ENCODE measurements at places on chromosomes 16 and 17.

DNA sequence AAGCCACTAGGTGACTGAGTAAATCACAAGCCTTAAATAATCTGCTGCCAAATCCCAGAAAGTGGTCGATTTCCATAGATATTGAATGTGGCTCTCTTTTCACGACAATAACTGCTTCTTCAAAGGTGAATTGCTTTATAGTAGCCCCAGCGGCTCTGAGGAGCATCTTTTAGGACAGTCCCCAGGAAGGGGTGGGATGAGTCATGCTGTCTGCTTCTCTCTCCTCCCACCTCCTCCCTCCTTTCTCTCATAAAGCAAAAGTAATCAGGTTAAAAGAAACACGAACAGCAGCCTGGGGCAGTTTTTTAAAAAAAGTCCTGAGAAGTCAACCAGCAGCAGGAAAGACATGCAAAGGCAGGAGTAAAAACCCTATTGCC lies 1.8 kb downstream of the KIAA0513 start:
- no peak for DNase-seq

DNA sequence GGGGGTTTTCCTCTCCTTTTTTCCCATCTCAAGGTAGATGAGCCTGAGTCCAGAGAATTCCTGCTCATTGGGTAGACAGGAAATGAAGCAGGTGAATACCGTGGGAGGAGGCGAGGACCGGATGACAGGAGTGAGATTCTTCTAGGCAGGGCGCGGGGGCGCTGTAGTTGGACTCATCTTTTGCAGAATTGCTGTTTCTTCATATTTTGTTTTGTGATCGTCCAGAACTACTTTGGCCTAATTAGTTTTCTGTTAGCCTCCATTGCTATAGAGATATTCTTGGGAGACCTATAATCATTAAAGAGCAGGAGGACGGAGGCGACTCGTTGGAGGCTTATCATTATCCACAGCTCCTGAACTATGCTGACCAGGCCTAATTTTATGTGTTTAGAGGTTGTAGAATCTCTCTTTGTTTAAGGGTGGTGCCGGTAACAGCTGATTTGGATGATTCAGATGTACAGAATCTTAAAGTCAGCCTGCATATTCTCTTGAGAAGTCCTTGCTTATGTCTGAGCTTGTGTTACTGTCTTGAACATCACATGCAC lies 650 bp downstream of the ATP6V0A1 start:
- peak; percentile 11 for DNase-seq

GRCh38 chr17:4220655-4221054 lies 43.1 kb downstream of the ANKFY1 start:
- no peak for DNase-seq

DNA sequence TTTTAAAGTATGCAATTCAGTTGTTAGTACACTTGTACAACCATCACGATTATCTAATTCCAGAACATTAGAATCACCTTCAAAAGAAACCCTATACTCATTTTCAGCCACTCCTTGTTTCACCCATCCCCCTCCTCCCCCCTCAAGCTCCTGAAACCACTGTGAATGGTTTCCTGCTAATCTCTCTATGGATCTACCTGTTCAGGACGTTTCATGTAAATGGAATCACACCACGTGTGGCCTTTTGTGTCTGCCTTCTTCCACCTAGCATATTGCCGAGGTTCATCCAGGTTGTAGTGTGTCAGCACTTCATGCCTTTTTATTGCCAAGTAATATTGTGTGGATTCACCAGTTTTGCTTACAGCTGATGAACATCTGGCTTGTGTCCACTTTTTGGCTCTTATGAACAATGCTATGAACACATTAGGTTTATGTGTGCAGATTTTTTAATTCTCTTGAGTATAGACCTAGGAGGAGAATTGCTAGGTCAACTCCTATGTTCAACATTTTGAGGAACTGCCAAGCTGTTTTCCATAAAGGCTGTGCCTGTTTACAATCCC lies 17.8 kb downstream of the EIF4A3 start:
- no peak for DNase-seq

GRCh38 chr17:35977509-35977908 lies 3.8 kb downstream of the CCL16 start:
- DNase-seq = no peak

All from neural crest cell (in vitro differentiated cells).